ENCODE measurements at places on chromosomes 12 and 14.

DNA sequence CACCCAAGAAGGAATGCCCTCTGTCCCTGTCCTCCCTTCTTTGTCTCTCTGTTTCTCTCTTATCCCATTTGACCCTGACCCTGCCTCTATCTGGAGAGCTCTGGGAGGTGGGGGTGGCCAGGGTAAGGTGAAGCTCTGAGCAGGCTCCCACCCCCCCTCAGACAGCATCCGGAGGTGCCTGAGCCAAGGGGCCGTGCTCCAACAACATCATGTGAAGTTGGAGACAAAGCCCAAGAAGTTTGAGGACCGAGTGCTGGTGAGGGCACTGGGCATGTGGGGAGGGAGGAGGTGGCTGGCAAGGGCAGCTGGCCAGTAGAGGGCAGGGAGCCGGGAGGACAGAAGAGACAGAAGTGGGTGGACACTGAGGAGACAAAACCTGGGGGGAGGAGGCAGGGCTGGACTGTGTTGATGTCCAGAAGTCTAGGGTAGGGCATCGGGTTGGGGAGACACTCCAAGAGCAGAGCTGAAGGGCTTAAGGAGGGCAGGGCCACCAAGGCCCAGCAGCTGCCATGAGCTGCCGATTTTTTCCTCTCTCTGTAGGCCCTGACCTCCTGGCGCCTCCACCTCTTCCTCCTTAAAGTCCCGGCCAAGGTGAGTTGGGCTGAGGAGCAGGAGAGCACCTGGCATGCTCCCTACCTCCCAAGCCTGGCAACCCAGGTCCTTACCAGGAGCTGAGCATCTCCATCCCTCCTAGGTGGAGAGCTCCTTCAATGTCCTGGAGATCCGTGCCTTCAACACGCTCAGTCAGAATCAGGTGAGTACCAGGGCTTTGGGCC lies 1.9 kb downstream of the CARMIL3 start:
- DNase-seq, result no peak

- DNase-seq, result no peak
Measured at GRCh38 chr14:41859336-41859735, 252.7 kb downstream of the LRFN5 start.

DNA sequence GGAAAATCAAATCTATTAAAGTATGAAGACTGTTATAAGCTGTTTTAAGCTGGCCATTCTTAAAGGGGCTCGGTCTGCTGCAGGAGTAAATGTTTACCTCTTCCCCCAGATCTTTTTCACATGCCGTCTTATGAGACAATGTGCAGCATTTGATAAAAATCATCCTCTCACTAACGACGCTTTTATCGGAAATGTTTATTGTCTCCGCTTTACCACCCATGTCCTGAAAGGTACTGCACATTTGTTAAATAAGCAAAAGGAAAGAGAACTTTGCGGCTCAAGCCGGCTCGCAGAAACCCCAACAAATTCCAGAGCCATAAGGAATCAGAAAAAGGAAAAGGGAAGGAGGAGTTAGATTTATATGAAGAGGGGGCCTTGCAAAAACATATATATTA lies 137.8 kb downstream of the HMGA2 start:
- no peak for DNase-seq

GRCh38 chr14:91245029-91245428 lies 525 bp upstream of the GPR68 start:
- DNase-seq, result no peak

DNA sequence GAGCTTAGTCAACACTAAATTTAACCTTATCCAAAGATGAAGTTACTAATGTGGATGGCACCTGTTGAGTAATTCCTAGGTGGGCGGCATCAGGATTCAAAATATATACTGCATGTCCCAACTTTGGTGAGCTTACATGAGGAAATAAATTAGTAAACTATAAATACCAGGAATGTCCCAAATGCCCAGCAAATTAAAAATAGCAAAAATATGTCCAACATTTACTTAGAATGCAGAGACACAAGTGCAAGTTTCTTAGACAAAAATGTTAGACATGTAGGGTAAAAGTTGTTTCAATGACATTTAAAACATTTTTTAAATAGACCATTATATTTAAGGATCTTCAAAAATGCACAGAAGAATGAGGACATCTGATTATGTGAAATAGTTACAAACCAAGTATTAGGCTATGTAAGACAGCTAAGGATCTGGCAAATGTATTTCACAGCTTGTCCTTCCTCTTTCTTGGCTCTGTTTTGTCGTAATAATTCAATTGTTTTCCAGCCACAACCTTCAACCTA lies 115.9 kb downstream of the NAV3 start:
- no peak for DNase-seq

GRCh38 chr12:104371043-104371870 lies 67.7 kb downstream of the EID3 start:
- no peak for DNase-seq

GRCh38 chr14:67722293-67722692 lies 20.6 kb downstream of the RDH12 start:
- no peak for DNase-seq

DNA sequence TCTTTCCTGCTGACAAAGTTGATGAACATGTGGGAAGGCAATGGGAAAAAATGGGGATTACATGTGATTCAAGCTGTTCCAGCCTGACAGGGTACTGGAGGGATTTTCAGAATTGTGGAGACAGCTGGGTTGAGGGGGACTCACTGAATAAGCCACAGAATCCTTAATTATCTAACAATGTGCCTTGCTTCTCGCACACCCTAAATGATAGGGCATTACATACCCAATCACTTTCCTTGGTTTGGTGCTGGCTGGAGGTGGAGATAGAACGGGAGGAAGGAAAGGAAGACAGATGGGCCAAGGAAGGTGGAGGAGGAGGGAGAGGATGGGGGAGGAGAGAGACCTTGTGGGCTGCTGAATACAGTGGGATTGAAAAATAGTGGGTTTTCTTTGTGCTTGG lies 20.7 kb downstream of the PELI2 start:
- no peak for DNase-seq

- no peak for DNase-seq
Measured at GRCh38 chr12:103505371-103506236, 9.8 kb upstream of the C12orf42 start.

GRCh38 chr12:117227000-117227653 lies 36.9 kb upstream of the FBXO21 start:
- no peak for DNase-seq
